Fibroblast of villous mesenchyme (primary cell): ENCODE measurements at places on chromosomes 3 and 15. TPM values are rescaled to one million over a fixed set of nuclear protein-coding genes. Genes with fewer than 3 reads are reported as not detected.

DNA sequence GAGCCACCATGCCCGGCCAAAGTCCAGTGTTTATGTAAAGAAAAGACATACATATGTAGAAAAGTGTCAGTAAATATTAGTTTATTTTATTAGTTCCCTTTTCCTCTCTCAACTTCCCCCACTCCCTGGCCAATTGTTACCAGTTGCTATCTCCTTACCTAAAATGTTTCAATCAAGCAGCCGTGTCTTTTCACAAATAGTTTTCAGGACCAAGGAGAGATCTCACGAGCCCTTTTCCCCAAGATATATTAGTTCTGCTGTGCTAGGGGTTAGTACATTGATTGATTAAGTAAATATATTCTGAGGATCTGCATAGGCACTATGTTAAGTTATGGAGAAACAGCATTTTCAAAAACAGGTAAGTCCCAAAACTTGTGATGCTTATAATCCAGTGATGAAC lies 87.4 kb downstream of the ZIC4 start:
- DNase-seq: no peak

DNA sequence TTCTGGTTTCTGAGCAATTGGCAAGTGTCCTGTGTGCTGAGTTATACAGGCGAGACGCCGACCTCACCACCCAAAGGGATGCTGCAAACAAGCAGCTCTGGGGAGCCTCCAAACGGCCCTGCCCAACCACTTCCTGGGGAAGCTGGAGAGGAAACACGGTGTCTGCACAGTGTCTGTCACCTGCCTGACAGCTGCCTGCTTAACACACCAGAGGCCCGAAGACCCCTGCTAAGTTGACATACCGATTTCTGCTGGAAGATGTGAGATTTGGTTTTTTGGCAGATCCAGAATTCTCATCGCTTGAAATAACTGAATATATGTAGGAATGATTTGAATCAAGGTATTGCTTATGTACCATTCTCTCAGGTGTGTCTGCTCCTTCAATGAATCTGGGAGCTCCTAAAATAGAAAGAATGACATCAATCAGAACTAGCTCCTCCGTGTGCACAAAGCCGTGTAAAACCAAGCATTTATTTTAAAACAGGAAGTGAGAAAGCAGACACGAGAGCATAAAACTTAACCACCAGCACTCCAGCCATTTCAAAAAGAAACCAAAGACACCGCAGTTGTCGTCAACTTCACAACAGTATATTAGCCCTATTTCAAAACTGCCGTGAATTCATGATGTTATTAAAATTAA lies 27.2 kb downstream of the LRRC2 start:
- peak; percentile 38 for DNase-seq

DNA sequence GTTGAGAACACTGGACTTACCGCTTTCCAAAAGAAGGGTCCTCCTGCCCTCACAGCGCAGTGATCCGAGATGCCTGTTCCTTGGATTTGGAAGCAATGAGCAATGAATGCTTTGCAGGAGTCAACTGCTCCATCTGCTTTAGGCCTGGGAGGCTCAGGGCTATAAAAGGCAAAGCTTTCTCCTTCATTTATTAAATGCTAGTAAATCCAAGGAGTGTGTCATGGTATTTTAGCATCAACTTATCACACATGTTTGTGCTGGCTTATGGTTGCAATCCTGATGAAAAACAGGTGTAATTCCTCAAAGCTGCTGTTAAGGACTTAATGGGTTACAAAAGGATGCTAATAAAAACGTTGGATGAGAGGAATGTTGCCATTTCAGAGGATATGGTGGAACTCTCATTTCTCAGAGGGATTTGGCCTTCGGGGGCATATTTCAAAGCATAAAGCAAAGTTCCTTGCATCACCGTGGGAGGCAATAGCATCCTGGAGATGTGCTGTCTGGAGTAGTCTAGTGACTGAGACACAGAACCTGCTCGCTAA lies 158.5 kb upstream of the TPM1 start:
- DNase-seq: peak; percentile 98

- DNase-seq: peak; percentile 69
Observed at GRCh38 chr3:47475029-47475569, 642 bp downstream of the SCAP start.

- DNase-seq: peak; percentile 97
Observed at GRCh38 chr3:9976721-9977709, 9.6 kb downstream of the EMC3 start.

DNA sequence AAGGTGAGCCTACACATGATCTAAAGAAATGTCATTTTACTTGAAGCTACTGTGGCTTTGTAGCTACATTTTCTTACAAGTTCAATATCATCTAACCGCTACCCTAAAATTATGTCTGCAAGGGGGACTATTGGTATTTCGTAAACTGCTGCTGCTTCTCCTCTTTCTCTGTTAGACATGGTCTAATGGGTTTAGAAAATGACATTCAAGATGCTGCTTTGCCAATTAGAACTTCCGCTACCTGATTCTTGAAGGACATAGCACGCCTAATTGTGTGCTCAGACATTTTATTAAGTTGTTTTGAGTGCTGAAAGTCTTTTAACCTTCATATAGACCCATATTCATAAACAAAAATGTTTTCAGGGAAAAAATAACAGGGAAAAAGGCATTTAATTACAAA lies 283.7 kb upstream of the ICE2 start:
- no peak for DNase-seq

APBA2 gene
- 4.7 and 10.0 TPM in 2 replicates for total RNA-seq

DNA sequence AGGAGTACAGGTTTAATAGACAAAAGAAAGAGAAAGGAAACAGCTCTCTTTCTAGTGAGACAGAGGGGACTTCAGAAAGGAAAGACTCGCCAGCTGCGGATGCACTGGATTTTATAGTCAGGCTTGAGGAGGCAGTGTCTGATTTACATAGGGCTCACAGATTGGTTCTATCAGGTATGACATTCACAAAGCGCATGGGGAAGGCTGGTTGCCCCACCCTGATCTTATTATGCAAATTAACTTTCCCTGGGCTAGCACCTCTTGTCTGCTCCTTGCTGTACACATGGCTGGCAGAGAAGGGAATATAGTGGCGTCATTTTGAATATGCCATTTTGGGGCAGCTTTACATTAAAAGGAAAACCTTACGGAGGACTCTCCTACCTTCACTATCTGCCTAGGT lies 938.4 kb upstream of the SEMA6D start:
- no peak for DNase-seq

DNA sequence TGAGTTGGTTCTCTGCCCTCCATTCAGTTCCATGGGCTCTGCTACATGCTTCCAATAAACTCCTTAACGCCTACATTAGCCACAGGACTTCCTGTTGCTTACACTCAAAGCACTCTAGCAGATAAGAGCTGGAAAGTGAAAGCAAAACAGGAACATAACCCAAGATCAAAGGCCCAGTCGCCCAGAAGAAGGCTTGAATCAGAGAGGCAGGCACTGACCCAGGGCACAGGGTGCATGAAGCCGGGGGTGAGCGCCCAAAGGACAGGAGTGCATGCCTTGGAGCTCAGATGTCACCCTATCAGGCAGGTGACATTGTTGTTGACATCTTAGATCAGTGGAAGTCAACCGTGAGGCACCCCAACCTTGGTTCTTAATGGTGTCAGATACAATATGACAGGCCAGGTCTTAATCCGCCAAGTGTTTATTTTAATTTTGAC lies 235.1 kb downstream of the UACA start:
- DNase-seq: peak; percentile 84

DNA sequence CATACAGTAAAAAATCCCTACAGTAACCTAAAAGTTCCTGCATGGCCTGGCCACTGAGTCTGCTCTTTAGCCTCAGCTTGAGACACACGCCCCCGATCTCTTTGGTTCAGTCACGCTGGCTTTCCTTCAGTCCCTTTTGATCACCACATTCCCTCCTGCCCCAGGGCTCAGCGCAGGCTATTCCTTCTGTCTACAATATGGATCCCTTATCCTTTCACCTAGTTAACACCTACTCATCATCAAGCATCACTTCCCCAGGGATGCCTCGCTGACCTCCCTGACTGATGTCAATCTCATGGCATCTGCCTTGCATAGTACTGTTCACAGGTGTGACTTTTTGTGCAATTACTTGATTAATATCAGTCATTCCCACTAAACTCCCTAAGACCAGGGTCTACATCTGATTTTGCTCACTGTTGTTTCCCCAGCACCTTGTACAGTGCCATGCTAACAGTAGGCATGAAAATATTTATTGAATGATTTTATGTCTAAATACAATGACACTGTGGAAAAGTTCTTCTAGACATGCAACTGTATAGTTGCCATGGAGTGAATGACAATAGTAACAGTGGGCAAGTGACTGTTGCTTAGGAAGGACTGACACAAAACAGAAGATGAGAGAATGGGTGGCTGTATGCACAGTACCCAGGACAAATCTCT lies at the start of gene SNTN:
SNTN (plus strand) TSS at position 610 of the 660 bp plus-strand sequence; CDS start at position 623, 13 bp downstream.
- DNase-seq: no peak

DNA sequence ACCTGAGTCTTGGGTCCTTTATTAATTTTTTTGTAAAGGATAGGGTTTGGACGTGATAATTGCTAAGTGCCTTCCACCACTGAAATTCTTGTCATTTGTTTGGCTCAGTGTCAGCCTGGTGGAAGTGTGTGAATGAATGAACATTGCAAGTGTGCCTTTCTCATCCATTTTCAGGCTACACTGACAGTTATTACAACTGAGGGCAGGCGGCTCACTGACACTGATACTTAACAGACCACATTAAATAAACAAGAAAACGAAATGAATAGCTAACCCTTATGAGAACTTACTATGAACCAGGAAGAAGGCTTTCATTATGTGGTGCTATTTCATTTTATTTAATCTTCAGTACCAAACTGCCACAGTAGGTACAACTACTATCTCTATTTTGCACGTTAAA lies 188.8 kb upstream of the CRBN start:
- no peak for DNase-seq

DNA sequence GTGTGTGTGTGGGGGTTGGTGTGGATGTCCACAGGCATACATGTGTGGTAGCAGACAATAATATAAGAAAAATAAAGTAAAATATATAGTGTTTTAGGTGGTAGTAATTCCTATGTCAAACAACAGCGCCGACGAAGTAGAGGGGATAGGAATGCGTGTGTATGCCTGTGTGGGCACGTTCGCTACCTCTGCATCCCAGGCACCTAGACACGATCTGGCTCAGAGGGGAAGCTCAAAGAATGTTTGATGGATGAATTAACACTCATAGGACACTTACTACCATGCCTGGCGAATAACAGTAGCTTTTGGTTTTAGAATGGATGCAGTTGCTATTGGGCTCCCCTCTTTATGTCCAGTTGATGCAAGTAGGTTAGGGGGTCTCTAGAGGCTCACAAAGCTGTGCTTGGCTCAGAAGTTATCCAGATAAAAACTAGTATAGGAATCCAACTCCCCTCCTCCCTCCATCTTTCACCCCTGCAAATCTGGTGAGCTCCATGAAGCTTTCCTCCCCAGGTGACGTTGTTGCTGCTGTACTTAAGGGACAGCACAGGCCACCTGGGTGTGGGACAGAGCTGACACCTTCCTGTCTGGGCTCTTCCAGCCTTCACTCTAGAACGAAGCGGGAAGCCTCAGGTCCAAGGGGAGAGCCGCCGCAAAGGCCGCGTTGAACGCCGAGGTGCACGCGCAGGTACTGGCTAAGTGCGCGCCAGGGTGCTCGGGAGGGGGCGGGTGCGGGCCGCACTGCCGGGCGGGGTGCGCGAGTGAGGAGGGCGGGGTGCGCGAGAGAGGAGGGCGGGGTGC lies 192.6 kb upstream of the LYSMD4 start:
- DNase-seq: peak; percentile 10

- DNase-seq: no peak
Observed at GRCh38 chr15:63944681-63944955, 101.7 kb downstream of the DAPK2 start.

MYD88 gene
- total RNA-seq: 6.9 and 10.6 TPM in 2 replicates

DNA sequence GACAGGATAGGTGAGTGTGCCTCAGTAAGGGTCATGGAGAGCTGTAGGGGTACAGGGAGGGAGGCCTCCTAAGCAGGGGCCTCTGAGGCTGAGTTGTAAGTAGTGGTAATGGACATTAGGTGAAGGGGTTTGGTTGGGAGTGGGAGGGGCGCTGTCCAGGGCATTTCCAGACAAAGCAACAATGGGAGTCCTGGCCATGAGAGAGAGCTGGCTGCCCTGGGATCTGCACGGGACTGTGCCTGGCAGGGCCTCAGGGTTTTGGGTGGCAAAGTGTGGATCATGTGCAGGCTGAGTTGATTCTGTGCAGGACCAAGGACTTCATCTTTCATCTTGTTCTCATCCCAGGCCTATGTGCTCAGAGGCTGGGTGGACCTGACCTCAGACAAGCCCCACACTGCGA lies 4.6 kb downstream of the TTC21A start:
- no peak for DNase-seq

GOLGA6L7 gene
- total RNA-seq: not detected in 2 replicates

DNA sequence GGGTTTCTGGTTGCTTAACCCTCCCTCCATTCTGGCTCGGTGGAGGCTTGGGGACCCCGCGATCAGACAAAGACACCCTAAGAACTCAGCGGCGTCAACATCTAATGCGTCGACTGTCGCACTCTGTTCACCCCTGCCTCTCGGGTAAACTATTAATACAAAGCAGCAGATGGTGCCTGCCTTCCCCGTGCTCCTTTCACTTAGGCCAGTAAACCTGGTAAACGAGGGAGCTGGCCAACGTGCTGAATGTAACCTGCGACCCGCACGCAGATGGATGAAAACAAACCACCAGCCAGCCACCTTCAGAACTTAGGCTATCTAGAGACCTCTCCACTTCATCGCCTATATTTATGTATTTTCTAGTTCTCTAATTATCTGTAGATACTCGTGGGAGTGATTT lies 848 bp upstream of the CADPS start:
- peak; percentile 44 for DNase-seq

- DNase-seq: no peak
Observed at GRCh38 chr3:181292984-181293383, 303.4 kb upstream of the DNAJC19 start.
